ENCODE measurements at places on chromosomes 12 and 14.

GRCh38 chr12:108333898-108334699 is 5.0 kb downstream of the CMKLR1 start:
- peak; percentile 98 for DNase-seq

DNA sequence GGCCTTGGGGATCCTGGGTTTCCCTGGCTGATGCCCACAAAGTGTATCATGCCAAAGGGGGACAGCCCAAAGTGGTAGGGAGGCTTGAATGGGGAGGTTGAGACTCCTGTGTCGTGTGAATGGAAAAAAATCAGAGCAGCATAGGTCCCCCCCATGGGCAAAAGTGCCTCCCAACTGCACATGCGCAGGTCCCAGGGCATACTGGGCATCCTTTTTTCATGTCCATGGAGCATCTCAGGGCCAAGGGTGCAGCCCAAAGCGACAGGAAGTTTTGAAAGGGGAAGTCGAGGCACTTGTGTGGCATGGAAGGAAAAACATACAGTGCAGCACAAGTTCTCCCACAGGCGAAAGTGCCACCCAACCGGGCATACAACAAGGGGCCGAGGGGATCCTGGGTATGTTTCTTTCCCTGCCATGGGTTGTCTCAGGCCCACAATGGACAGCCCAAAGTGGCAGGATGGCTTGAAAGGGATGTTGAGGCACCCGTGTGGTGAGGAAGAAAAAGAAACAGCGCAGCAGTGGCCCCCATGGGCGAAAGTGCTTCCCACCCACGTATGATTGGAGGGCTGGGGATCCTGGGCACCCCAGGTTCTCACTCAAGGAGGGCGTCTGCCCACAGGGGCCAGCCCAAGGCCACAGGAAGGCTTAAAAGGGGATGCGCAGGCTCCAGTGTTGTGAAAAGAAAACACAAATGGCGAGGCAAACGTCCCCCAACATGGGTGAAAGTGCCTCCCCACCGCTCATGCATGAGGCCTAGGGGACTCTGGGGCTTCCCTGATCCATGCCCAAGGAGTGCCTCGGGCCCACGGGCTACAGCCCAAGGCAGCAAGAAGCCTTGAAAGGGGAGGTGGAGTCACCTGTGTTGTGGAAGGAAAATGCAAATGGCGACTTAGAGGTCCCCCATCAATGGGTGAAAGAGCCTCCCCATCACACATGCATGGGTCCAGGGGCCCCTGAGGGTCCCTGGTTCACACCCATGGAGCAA is 573.7 kb downstream of the ALG10 start:
- no peak for DNase-seq

- DNase-seq: no peak
These were observed 33.5 kb downstream of the SLC25A21 start for GRCh38 chr14:37138898-37139297.

DNA sequence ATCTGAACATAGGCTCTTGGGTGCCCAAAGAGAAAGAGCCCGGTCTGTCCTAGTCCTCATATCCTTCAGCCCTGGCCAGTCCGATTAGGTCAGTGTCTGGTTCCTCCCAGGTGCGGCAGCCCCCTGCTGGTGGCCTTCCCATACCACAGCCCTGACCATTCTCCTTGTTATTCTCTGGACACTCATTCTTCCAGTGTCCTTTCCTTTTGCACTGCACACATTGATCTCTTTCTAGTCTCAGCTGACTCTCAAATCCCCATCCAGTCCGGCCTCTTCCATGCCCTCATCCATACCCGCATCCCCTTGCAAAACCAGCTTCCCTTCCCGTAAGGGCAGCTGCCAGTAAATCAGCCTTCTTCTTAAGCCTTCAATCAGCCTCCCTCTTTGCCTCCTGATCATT is 1316.3 kb downstream of the TMEM121 start:
- no peak for DNase-seq

- no peak for DNase-seq
These were observed at the start of gene AKAP5 for GRCh38 chr14:64465191-64465822. Gene AKAP5 (plus strand): TSS chr14:64465499. CDS start chr14:64468395, 2,896 bp downstream.

- no peak for DNase-seq
These were observed 32.7 kb downstream of the DUSP6 start for GRCh38 chr12:89319606-89320005.

DNA sequence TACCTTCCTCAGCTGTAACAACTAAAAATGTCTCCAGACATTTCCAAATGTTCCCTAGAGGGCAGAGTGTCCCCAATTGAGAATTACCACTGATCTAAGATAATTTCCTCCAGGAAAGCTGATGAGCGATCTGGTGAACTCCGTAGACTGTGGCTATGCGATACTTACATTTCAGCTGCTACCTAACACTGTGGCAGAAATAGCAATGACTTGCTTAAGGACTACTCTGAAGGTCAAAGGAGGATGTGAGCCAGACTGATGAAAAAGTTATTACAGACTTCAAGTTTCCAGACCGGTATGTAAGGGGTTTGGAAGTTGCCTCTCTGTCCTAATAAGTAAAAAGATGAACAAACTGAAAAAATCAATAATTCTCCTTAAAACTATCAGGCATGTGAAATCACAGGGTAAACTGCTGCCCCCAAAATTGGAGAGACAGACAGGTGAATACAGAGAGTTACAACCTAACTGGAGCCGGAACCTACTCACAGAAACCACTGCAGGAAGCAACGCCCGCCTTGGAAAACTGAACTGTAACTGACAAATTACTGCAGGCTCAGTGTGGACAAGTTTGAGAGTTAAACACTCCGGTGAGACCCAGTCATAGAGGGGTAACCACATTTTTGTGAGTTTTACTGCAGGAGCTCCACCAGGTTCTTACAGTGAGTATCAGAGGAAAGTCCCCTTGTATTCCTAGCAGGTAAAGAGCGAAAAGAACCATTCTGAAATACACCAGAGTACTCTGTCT is 60.0 kb upstream of the PARP11 start:
- no peak for DNase-seq

- DNase-seq: no peak
These were observed 56.4 kb downstream of the IFT81 start for GRCh38 chr12:110180591-110181005.

DNA sequence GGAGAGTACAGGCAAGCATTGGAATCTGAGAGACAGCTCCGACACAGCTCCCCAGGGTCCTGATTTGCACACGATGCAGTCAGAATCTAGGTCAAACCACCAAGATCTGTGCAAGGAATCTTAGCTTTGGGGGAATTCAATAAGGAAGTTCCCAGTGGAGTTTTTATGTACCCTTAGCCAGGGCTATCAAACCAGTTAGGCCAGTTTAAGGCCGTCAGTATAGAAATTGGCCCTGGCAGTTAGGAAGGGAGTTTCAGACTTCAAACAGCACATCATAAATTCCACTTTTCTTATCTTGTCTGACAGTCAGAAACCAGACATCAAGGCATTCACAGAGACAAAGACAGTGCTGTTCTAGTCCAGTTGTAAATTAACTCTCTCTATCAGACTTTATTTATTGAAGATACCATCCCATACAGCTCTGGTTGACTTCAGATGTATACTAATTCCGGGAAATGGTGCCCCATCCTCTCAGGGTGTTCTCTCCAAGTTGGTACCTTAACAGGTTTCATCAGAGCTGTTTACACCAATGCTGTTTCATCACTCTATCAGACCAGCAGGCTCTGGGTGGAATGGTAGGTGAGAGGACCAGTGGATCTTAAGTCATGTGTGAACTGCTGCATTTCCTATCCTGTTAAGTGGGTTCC is 157.5 kb upstream of the ATF7IP start:
- DNase-seq: no peak
